Suprapubic skin (tissue), 4 donors: ENCODE measurements at places on chromosomes 12 and 14. TPM values are rescaled to one million over a fixed set of nuclear protein-coding genes. Genes with fewer than 3 reads are reported as not detected.

Gene SMIM41
- not detected for total RNA-seq

Gene GUCY2C
- total RNA-seq: not detected

Gene SLC2A14
- total RNA-seq: 0.59 TPM

Gene ERP27
- total RNA-seq: not detected

Gene CAPZA3
- 1.6 TPM for total RNA-seq

Gene FBRSL1
- total RNA-seq: 27.1 TPM

Gene OTOGL
- total RNA-seq: 0.97 TPM

Gene PACS2
- 100 TPM for total RNA-seq
